ENCODE measurements at places on chromosomes 7 and 10.

DNA sequence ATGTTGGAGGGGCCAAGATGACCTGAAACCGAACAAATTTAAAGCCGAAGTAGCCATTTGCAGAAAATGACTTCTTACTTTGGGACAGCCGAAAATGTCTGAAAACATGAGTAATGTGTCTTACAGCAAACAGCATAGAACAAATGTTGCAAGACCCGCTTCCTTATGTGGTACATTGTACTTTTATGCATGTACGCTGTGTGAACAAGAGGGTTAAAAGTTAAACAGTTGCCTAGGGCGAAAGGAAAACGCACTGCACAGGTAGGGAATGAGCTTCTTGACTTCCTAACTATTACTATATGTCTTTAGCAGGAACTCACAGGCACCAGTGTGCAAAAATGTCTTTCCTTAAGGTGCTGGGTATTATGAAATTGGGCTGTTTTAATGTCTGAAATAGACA is 303.5 kb upstream of the MGMT start:
- DNase-seq = no peak

DNA sequence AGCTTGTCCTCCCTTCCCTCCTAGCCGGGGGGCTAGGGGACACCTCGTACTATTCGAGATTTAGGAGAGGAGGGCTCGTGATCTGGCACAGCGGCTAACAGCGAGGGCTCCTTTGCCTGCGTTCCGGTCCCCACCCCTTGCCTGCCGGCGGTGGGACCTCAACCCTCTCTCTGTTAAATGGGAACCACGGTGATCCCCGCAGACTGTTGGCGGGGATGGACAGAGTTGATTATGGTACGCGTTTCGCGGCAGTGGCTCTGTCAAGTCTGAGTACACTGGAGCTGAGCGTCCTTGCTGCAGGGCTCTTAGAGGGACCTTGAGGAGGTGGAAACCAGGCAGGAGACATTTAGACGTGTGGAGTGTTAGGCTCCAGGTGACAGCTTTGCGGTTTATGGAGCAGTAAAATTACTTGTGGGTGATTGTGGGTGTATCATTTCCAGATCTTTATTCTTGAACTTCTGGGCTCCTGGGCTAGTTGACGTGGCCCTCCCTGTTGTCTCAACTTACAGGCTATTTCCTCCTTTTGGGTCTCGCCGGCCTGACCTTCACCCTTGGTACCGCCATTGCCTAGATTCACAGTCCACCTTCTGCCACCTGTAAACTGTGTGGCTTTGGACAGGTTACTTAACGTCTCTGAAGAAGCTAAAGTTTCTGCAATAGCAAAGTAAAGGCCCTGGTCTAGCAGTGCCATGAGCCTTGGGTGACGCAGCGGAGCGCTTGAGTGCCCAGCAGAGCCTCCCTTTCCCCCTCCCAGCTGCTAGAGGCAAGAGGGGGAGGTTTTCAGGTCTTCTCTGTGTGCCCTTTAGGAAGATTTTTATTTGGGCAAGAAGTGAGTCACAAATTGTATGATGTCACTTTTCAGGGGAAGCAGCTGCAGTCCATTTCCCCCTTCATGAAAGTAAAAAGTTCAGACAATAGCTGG is 739 bp downstream of the CASP7 start:
- no peak for DNase-seq

GRCh38 chr7:21443149-21443841 is 15.4 kb downstream of the SP4 start:
- DNase-seq = no peak

DNA sequence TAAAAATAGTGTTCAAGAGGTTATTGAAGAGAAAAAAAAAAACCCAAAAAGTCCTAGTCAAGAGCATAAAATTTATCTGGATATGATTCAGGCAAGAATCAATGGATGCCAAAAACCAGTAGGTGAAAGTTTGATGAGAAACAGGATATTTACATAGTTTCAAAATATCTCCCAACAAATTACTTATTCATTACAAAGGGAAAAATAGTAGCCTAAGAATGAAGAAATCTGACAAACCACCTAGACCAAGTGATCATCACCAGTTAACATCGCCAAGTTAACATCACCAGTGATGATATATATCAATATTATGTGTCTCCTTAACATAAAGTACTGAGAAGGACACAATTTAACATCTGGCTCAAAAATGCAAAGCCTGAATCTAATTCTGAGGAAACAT is 85.2 kb downstream of the RNLS start:
- no peak for DNase-seq

GRCh38 chr10:87844837-87845623 is 18.3 kb downstream of the KLLN start:
- DNase-seq = no peak

DNA sequence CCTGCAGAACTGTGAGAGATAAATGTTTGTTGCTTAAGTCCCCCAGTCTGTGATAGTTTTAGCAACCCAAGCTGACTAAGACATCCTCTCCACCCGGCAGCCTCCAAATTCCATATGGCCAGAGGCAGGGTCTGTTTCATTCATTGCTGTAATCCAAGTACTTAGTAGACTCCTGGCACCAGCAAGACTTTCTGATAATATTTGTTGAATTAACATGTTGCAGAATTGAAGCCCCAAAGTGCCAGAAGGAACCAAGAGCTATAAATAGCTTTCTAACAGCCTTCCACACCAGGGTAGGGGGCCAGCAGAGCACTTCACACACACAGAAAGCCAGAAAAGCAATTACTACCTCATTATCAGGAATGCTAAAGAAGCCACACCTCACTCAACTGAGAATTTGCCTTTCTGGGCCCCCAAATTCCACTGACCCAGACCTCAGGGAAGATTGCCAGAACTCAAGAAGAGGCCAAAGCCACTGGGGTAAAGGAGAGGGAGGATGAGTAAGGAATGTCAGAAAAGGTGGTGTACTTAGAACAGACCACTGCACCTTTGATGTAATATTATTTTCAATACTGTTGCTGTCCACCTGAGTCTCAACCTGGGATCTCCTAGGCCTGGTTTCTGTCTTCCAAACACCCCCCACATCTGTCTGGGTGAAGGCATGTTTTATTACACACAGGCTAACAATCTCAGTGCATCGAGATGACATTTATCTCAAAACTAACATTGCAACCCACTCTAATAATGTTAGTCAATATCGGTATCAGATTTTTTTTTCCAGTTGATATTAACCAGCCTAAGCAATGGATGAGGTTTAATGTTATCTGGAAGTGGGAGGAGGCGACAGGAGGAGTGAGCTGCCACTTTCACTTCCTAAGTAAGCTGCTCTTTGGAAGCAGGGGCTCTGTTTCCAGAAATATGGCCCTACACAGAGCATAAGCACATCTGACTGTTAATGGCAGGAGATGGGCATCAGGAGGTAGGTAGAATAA is 5.5 kb downstream of the NOD1 start:
- DNase-seq = no peak

DNA sequence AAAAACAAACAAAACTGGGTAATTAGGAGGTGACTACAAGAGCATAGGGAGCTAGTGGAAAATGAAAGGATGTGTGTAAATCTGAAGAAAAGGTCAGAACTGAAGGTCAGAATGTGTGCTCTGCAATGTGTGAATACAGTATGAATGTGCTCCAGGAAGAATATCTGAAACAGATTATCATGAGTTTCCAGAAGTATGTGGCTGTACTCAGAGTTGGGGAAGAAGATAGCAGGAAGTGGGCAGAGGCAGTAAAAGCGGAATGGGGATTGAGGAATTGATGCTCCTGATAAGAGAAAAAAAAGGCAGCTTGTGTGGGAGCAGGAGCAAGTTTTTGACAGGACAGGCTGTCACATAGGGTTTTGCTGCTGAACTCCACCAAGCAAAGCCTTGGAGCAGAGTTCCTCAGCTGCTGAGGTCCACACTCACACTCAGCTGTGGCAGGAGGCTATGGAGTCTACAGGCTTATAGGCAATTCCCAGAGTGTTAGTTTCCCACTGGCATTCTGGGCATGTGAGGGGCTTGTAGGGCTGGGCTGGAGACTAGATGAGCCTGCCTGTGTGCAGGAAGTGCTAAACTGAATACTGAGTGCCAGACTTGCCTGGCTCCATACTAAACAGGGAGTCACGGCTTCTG is 22.9 kb downstream of the H2AZ2 start:
- DNase-seq = no peak

GRCh38 chr7:38905056-38905759 is 3.8 kb downstream of the VPS41 start:
- no peak for DNase-seq

GRCh38 chr10:72472306-72472705 is 117.6 kb upstream of the DNAJB12 start:
- no peak for DNase-seq

- no peak for DNase-seq
Observed at GRCh38 chr10:125407000-125407502, 246.7 kb upstream of the CTBP2 start.

GRCh38 chr7:138358850-138359341 is 101.2 kb upstream of the TRIM24 start:
- no peak for DNase-seq

DNA sequence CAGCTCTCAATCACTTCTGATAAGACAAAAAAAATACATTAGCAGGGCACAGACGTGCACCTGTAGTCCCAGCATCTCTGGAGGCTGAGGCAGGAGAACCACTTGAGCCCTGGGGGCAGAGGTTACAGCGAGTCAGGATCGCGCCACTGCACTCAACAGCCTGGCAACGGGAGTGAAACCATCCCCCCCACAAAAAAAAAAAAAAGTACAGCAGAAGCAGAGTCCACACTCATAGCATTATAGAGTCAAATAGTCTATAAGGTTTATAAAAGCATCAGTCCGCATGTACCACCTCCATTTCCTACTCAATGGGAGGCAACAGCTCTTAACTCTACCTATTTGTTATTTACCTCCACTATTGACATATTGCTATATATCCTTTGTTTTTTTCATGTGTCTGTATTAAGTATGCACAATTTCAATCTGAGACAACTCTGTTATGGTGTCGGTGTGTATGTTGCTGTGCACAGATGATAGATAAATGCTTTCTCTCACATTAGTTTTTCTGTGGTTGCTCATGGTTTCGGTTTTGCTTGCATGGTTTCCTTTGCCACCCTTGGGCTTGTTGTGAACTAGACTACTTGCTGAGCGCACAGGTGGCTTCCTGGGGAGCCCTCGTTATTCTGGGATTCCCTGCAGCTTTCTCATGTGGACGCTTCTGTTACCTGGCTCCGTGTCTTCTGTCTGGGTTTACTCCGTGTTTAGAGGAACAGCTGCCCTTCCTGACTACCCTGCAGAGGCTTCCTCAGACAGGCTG is 40.4 kb downstream of the PROSER2 start:
- DNase-seq = no peak

GRCh38 chr7:128274246-128274883 is 33.3 kb downstream of the LEP start:
- DNase-seq = no peak

GRCh38 chr10:71078454-71079145 is 133.8 kb upstream of the UNC5B start:
- DNase-seq = no peak

- DNase-seq = no peak
Observed at GRCh38 chr10:105468759-105469158, 827.7 kb downstream of the SORCS3 start.

GRCh38 chr10:35447693-35448407 is 111.5 kb downstream of the CCNY start:
- DNase-seq = no peak

DNA sequence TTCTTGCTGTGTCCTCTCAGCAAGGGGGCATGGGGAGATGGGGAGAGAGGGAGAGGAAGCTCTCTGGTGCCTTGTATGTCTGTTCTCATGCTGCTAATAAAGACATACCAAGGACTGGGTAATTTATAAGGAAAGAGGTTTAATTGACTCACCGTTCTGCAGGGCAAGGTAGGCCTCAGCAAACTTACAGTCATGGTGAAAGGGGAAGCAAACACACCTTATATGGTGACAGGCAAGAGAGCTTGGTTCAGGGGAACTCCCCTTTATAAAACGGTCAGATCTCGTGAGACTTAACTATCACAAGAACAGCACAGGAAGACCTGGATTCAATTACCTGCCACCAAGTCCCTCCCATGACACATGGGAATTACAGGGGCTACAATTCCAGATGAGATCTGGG is 464.7 kb upstream of the CELF2 start:
- DNase-seq = no peak

- DNase-seq = no peak
Observed at GRCh38 chr7:65250216-65250615, 123.4 kb upstream of the ZNF92 start.

- DNase-seq = no peak
Observed at GRCh38 chr10:101841826-101842225, 1.8 kb downstream of the KCNIP2 start.
